ENCODE measurements at places on chromosomes 16 and 17.

DNA sequence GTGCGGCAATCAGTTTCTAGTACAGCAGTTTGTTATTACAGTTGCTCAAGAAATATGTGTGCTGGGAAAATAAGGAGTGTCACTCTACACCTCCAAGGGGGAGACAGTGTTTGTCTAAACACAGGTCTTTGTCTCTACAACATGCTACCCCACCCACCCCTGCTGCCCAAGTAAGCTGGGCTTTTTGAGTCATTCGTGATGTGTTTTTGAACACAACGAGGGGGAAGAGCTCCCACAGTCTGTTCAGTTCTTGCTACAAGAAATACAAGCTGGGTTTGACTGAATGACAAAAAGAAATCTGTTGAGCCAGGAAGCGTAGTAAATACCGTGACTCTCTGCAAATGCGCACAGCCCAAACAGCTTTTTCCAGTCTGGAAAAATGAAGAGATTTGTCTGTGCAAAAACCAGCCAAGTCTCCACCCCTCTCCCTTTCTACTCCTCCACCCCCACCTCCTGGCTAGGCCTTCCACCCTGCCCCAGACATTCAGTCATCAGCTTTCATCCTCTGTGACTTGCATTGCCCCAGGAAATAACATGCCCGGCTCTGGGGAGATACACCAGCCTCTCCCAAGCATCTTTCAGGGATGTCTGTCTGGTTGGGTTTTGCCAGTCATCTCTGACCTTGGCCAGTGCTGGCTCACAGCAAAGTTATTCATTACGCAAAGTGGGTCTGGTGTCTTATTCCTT lies 25.7 kb downstream of the CHD9 start:
- no peak overlapping the region for H3K27ac ChIP-seq
- H3K27me3 ChIP-seq: no peaks in the 10 kb centered on the region
- H3K36me3 ChIP-seq: peaks cover 3% of the 10 kb centered on the region
- no peak overlapping the region for H3K4me3 ChIP-seq

GRCh38 chr16:17532338-17532995 lies 61.7 kb upstream of the XYLT1 start:
- H3K27ac ChIP-seq: no peak overlapping the region
- no peaks in the 10 kb centered on the region for H3K36me3 ChIP-seq
- no peaks in the 10 kb centered on the region for H3K27me3 ChIP-seq
- no peak for DNase-seq

- DNase-seq: no peak
- H3K4me3 ChIP-seq: no peak overlapping the region
- H3K27me3 ChIP-seq: no peaks in the 10 kb centered on the region
- no peaks in the 10 kb centered on the region for H3K4me1 ChIP-seq
- H3K27ac ChIP-seq: no peak overlapping the region
Measured at GRCh38 chr16:69830534-69831211, 68.5 kb downstream of the WWP2 start.

GRCh38 chr16:84600343-84601229 lies 17.3 kb downstream of the COTL1 start:
- H3K4me1 ChIP-seq: peaks cover 95% of the 10 kb centered on the region
- H3K27me3 ChIP-seq: no peaks in the 10 kb centered on the region
- peak; percentile 81 for DNase-seq
- peak overlapping the region; percentile 91 for H3K27ac ChIP-seq

GRCh38 chr17:50238601-50239280 lies 35.5 kb upstream of the TMEM92 start:
- H3K36me3 ChIP-seq: no peaks in the 10 kb centered on the region
- no peak overlapping the region for H3K27ac ChIP-seq
- no peak for DNase-seq
- H3K4me1 ChIP-seq: no peaks in the 10 kb centered on the region

- peak overlapping the region; percentile 70 for H3K27ac ChIP-seq
- H3K4me1 ChIP-seq: peaks cover 54% of the 10 kb centered on the region
- no peaks in the 10 kb centered on the region for H3K36me3 ChIP-seq
- H3K27me3 ChIP-seq: no peaks in the 10 kb centered on the region
- no peak overlapping the region for H3K4me3 ChIP-seq
- peak; percentile 60 for DNase-seq
Measured at GRCh38 chr16:75584108-75584507, 17.9 kb downstream of the GABARAPL2 start.

GRCh38 chr16:67648088-67648763 lies 3.3 kb downstream of the CARMIL2 start:
- no peak for DNase-seq
- H3K4me3 ChIP-seq: no peak overlapping the region
- H3K4me1 ChIP-seq: peaks cover 12% of the 10 kb centered on the region
- no peak overlapping the region for H3K27ac ChIP-seq

GRCh38 chr16:6374821-6375220 lies 957.8 kb upstream of the RBFOX1 start:
- no peaks in the 10 kb centered on the region for H3K27me3 ChIP-seq
- no peak overlapping the region for H3K27ac ChIP-seq
- H3K4me1 ChIP-seq: no peaks in the 10 kb centered on the region
- no peak overlapping the region for H3K4me3 ChIP-seq

DNA sequence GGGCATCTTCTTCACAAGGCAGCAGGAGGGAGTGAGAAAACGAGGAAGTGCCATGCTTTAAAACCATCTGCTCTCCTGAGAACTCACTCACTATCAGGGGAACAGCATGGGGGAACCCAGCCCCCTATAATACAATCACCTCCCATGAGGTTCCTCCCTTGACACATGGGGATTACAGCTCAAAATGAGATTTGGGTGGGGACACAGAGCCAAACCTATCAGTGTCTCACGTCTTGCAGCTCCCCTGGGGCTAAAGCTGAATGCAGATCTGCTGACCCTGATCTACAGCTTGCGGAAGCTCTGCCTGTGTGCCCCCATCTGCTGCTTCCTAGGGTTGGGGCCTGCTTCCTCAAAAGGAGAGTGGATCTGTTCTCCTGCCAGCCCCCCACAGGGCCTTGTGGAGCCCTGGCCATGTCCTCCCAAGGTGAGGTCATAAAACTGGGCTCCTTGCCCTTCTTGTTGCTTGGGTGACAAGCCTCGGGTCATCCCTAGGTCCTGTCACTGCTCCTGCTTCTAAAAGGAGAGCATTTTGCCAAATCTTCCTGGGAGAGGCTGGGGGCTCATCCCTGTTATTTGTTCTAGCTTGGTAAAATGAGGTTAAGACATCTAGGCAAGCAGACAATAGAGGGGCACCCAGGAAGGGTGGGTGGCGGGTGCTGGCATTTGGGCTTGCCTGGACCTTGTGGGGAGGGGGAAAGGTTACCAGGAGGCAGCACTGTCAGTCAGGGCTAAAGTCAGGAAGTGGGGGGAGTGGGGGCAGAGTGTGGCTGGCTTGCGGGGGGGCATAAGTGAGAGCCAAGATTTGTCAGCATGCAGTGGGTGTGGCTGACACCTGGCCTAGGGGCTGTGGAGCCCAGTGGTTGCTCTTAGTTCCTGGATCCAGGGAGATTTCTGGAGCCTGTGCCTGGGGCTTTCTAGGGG lies 16.0 kb downstream of the KRT33A start:
- H3K36me3 ChIP-seq: no peaks in the 10 kb centered on the region
- H3K27me3 ChIP-seq: no peaks in the 10 kb centered on the region
- no peak overlapping the region for H3K4me3 ChIP-seq
- no peak for DNase-seq

DNA sequence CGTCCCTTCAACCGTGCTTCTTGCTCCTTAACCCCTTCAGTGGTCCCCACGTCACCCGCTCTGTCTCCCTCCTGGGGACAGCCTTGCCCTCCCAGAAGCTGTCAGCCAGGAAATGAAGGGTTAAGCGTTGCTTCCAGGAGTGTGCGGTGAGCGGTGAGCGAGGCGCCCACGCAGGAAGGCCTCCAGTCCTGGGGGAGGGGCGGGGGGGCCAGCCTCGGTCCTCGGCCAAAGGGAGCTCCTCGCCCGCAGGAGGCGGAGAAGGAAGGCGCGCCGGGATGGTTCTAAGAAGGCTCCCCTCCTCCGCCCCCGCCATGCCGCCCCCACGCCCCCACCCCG lies 2.3 kb downstream of the RBFOX3 start:
- H3K4me1 ChIP-seq: no peaks in the 10 kb centered on the region
- no peaks in the 10 kb centered on the region for H3K27me3 ChIP-seq
- no peak overlapping the region for H3K27ac ChIP-seq
- no peak for DNase-seq
- H3K36me3 ChIP-seq: no peaks in the 10 kb centered on the region

DNA sequence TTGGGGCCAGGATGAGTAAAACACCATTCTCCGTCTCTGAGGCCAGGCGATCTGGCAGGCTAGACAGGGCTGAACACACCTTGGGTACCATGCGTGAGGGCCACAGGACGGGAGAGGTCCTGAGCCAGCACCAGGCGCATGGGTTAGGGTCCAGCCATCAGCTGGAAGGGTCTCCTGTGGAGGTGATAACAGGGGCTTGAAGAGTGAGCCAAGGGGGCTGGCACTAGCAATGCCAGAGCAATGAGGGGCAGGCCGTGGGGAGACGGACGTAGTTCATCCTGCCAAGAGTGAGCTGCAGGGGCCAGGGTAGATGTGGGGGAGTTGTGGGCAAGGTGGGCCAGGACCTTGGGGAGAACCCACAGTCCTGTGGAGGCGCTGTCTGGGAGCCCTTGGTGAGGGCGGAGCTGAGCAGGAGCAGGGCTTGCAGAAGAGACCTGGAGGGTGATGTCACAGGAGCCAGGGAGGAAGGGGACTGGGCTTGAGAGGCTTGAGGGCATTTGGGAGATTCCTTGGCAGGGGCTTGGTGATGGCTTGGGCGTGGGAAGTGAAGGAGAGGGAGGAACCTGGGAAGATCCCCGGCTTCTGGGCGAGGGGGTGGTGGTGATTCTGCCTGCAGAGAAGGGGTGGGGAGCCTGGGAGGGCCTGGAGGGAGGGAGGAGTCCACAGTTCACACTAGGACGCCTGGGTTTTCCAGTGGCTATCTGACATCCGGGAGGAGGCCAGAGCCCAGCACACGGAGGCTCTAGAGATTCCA lies 6.3 kb upstream of the NPTX1 start:
- H3K27ac ChIP-seq: no peak overlapping the region
- H3K4me1 ChIP-seq: peaks cover 19% of the 10 kb centered on the region
- no peak overlapping the region for H3K4me3 ChIP-seq
- H3K27me3 ChIP-seq: peaks cover 33% of the 10 kb centered on the region
- DNase-seq: no peak

DNA sequence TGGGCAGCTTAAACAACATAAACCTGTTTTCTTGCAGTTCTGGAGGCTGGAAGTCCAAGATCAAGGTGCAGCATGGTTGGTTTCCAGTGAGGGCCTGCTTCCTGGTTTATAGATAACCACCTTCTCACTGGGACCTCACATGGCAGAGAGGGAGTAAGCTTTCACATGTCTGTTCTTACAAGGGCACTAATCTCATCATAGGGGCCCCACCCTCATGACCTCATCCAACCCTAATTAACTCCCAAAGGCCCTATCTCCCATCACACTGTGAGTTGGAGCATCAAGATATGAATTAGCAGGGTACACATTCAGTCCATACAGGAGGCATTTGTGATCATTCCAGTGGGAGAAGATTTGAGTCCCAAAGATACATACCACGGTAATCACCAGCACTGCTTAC lies 50.5 kb upstream of the GRIN2A start:
- H3K27me3 ChIP-seq: no peaks in the 10 kb centered on the region
- no peak for DNase-seq
- no peaks in the 10 kb centered on the region for H3K36me3 ChIP-seq
- H3K27ac ChIP-seq: no peak overlapping the region

DNA sequence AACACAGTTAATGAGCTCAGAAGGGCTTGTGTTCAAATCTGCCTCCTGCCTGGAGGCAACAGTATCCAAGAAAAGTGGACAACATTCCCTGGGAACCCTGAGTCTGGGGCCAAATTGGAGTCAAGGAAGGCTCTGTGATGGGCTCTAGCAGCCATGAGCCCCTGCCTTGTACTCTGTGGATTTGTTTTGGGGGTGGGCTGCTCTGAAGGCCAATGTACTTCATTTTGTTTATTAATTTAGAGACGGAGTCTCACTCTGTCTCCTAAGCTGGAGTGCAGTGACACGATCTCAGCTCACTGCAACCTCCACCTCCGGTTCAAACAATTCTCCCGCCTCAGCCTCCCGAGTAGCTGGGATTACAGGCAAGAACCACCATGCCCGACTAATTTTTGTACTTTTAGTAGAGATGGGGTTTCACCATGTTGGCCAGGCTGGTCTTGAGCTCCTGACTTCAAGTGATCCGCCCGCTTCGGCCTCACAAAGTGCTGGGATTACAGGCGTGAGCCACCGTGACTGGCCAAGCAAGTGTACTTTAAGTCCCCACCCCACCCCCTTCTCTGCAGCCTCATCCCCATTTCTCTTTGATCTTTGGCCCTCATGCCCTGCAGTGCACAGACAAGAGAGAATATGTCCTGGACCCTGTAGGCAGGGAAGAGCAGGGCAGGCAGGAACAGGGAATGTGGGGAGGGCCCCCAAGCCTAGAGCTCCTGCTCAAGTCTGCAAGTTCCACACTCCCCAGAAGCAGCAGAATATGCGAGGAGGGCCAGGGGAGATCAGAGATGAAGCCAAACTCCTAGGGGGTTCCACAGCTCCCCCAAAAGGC lies 2.7 kb upstream of the GIP start:
- H3K27me3 ChIP-seq: no peaks in the 10 kb centered on the region
- H3K4me1 ChIP-seq: no peaks in the 10 kb centered on the region
- no peak overlapping the region for H3K4me3 ChIP-seq
- no peak for DNase-seq
- no peak overlapping the region for H3K27ac ChIP-seq

- no peak overlapping the region for H3K4me3 ChIP-seq
- H3K4me1 ChIP-seq: peaks cover 4% of the 10 kb centered on the region
Measured at GRCh38 chr17:72984926-72985325, 107.6 kb downstream of the SLC39A11 start.

DNA sequence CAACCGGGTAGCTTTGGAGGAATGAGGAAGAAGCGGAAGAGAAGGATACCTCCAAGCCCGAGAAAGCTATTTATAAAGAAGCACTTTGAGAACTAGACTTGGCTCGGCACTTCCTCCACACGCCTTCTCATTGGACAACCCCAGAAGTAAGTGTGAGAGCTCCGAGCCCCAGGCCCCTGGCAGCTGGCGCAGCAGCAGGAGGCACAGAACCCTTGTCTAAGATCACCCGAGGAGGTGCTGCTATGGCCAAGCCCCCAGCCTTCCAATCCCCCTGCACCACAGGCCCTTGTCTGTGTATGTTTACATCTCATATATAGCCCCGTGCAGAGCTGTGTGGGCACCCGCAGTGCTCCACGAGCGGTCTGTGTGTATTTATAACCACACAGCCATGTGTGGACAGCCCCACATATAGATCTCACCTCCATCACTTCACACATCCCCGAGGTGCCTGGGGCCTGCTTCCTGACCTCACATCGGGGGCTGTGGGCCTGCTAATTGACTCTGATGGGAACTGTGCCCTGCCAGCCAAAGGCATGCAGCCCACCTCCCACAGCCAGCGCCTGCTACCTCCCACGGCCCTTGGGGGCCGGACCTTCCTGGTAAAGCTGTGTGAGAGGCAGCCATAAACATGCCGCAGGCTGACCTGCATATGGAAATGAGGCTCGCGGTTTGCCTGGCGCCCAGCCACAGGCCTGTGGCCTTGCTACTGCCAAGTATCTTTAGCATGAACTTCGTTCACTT lies 96.1 kb downstream of the C17orf67 start:
- H3K27me3 ChIP-seq: no peaks in the 10 kb centered on the region
- no peak for DNase-seq
- no peaks in the 10 kb centered on the region for H3K4me1 ChIP-seq
- H3K27ac ChIP-seq: no peak overlapping the region
- no peak overlapping the region for H3K4me3 ChIP-seq
- no peaks in the 10 kb centered on the region for H3K36me3 ChIP-seq
